ENCODE measurements at places on chromosomes 5 and 9. TPM values are rescaled to one million over a fixed set of nuclear protein-coding genes. Genes with fewer than 3 reads are reported as not detected.

DNA sequence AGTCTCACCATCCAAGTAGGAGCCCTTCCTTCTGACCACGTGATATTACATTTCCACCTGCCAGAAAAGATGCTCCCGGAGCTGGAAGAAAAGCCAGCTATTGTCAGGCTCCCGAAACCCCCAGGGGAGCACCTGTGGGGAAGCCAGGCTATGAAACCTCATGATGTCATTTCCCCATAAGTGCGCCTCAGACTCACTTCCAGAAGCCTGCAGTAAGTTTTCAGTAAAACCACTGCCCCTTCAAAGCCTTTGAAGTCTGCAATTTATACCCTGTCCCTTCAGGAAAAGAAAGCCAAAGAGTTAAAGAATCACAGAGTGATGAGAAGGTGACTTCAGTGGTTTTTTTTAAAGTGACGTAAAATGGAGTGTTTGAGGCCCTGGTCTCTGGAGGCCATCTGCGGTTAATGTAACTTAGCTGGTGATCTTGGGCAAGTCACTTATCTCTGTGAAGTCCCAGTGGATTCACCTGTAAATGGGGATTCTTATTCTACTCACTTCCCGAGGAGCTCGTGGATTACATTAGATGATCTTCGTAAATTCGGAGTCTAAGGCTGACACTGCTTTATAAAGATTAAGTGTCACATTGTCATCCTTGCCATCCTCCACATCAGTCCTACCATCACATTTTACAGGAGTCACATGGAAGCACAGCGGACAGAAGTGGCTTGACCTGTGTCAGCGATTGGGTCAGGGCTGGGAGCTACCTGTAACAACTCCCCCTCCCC, 2.6 kb upstream of the SEMA6A start:
- no peak overlapping the region for H3K4me3 ChIP-seq
- H3K4me1 ChIP-seq: peaks cover 12% of the 10 kb centered on the region
- DNase-seq: no peak
- peaks cover 18% of the 10 kb centered on the region for H3K27me3 ChIP-seq

DNA sequence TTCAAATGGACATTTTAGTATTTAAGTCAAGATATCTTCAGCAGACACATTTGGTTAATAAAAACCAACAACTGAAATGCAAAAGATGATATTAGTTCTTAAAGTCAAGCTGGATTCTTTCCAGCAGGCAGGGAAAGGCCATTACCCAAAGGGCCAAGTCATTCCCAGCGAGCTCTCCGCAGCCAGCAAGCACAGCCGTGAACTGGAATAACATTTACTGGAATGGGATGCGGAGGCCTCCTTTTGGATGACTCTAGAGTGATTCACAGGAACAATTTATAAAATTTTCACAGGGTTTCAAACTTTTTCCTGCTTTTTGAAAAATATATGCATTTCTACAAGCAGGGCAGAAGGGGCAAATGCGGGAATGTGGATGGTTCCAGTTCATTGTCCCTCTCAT, 76.6 kb upstream of the DAB2 start:
- DNase-seq: no peak
- no peaks in the 10 kb centered on the region for H3K27me3 ChIP-seq
- H3K36me3 ChIP-seq: no peaks in the 10 kb centered on the region

- no peak overlapping the region for H3K4me3 ChIP-seq
- H3K27me3 ChIP-seq: peaks cover 4% of the 10 kb centered on the region
- peaks cover 25% of the 10 kb centered on the region for H3K4me1 ChIP-seq
- H3K27ac ChIP-seq: no peak overlapping the region
Observed at GRCh38 chr5:17156463-17156862, 61.0 kb upstream of the BASP1 start.

- H3K4me3 ChIP-seq: no peak overlapping the region
- H3K4me1 ChIP-seq: no peaks in the 10 kb centered on the region
- H3K27me3 ChIP-seq: no peaks in the 10 kb centered on the region
- no peak for DNase-seq
- H3K27ac ChIP-seq: no peak overlapping the region
Observed at GRCh38 chr9:135920973-135921585, 13.7 kb upstream of the CAMSAP1 start.

GRCh38 chr5:40547557-40547956, 132.2 kb upstream of the PTGER4 start:
- H3K4me3 ChIP-seq: no peak overlapping the region
- no peaks in the 10 kb centered on the region for H3K36me3 ChIP-seq
- no peaks in the 10 kb centered on the region for H3K4me1 ChIP-seq

DNA sequence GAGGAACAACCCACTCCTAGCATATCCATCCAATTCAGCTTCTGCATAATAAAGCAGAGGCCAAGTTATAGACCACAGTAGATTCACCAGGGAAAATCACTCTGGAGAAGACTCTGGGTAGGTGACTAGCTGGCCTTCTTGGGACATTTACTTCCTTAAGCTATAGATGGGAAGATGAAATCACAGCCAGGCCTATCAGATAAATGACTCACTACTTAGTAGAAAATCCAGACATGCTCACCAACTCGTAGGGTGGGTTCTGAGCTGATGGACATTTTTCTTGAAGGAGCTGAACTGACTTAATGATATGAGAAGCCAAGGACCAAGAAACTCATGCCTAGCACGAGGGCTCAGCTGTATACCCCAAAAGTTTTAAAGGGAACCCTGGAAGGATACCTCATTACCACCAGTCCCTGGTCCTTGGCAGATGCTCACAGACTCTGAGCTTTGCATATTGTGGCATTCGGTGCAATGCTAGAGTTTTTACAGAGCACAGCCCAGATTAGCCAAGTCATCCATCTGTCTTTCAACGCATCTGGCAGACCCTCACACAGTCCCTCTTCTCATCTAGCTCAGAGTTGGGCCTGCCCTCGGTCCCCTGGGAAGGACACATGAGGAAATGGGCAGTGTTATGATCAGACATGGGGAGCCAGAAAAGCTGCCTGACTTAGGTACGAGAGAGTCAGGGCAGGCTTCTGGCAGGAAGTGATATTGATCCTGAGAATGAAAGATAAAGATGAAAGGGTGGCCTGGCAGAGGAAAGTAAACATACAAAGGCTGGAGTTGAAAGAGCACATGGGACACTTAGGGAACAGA, 15.0 kb downstream of the ACSL6 start:
- peaks cover 5% of the 10 kb centered on the region for H3K27me3 ChIP-seq
- peak; percentile 34 for DNase-seq
- peaks cover 61% of the 10 kb centered on the region for H3K4me1 ChIP-seq
- no peaks in the 10 kb centered on the region for H3K36me3 ChIP-seq

GRCh38 chr9:109421026-109421970, 76.8 kb downstream of the PTPN3 start:
- H3K36me3 ChIP-seq: no peaks in the 10 kb centered on the region
- no peak overlapping the region for H3K27ac ChIP-seq
- H3K27me3 ChIP-seq: peaks cover 2% of the 10 kb centered on the region
- DNase-seq: no peak
- no peaks in the 10 kb centered on the region for H3K4me1 ChIP-seq
- no peak overlapping the region for H3K4me3 ChIP-seq

- peaks cover 7% of the 10 kb centered on the region for H3K36me3 ChIP-seq
- no peaks in the 10 kb centered on the region for H3K4me1 ChIP-seq
- DNase-seq: no peak
- H3K4me3 ChIP-seq: no peak overlapping the region
Observed at GRCh38 chr9:105510024-105510423, 47.9 kb upstream of the FKTN start.

GRCh38 chr5:173714551-173715428, 98.3 kb upstream of the BOD1 start:
- H3K4me3 ChIP-seq: no peak overlapping the region
- peaks cover 24% of the 10 kb centered on the region for H3K4me1 ChIP-seq
- H3K27ac ChIP-seq: no peak overlapping the region
- H3K36me3 ChIP-seq: no peaks in the 10 kb centered on the region

GRCh38 chr5:13412040-13412595, 532.4 kb downstream of the DNAH5 start:
- peaks cover 3% of the 10 kb centered on the region for H3K27me3 ChIP-seq
- H3K4me1 ChIP-seq: no peaks in the 10 kb centered on the region
- no peak for DNase-seq
- no peak overlapping the region for H3K4me3 ChIP-seq
- H3K27ac ChIP-seq: no peak overlapping the region

DNA sequence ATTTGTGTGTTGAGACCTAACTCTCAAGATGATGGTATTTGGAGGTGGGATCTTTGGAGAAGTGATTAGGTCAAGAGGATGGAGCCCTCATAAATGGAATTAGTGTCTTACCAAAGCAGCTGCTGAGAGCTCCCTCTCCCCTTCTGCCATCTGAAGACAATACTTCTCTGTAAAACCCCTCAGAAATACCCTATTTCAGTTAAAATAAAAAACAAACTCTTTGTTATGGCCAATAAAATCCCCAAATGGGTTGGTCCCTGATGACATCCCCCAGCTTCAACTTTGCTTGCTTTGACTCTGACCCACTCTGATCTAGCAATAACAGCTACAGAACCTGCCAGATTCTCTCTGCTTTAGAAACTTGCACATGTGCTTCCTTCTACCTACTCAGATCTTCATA, 100.9 kb downstream of the SNCAIP start:
- H3K36me3 ChIP-seq: peaks cover 44% of the 10 kb centered on the region
- peaks cover 6% of the 10 kb centered on the region for H3K27me3 ChIP-seq
- H3K4me1 ChIP-seq: peaks cover 49% of the 10 kb centered on the region
- H3K4me3 ChIP-seq: peak overlapping the region; percentile 1

GRCh38 chr9:109449036-109449798, 48.9 kb downstream of the PTPN3 start:
- no peak for DNase-seq
- peaks cover 5% of the 10 kb centered on the region for H3K27me3 ChIP-seq
- no peak overlapping the region for H3K27ac ChIP-seq
- H3K4me1 ChIP-seq: peaks cover 4% of the 10 kb centered on the region

DNA sequence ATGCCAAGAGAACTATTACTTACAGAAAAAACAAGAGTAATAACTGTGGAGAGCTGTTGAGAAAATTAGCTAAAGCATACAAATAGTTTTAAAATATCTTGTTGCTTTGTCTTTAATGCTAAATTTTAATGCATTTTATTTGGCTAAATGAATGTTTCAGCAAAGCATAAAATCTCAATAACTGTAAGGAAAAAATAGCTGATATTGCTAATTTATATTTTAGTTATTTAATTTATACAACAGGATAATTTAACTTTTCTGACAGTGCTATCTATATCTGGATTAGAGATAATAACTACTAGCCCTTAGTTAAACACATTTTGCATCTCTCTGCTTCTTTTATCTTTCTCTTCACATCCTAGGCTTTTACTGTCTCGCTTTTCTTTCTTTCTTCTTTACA, 1014.9 kb upstream of the COX7C start:
- H3K4me3 ChIP-seq: no peak overlapping the region
- no peaks in the 10 kb centered on the region for H3K36me3 ChIP-seq
- peaks cover 1% of the 10 kb centered on the region for H3K27me3 ChIP-seq
- no peak overlapping the region for H3K27ac ChIP-seq

- no peaks in the 10 kb centered on the region for H3K4me1 ChIP-seq
- no peak overlapping the region for H3K27ac ChIP-seq
- no peaks in the 10 kb centered on the region for H3K36me3 ChIP-seq
- no peak for DNase-seq
- no peak overlapping the region for H3K4me3 ChIP-seq
Observed at GRCh38 chr5:20574576-20574975, 586.6 kb upstream of the CDH18 start.

GRCh38 chr9:23079798-23080197, 633.2 kb downstream of the DMRTA1 start:
- no peaks in the 10 kb centered on the region for H3K36me3 ChIP-seq
- H3K27me3 ChIP-seq: no peaks in the 10 kb centered on the region
- DNase-seq: no peak
- H3K27ac ChIP-seq: no peak overlapping the region

GRCh38 chr9:17894501-17895160, 315.8 kb downstream of the SH3GL2 start:
- no peak overlapping the region for H3K4me3 ChIP-seq
- H3K27ac ChIP-seq: no peak overlapping the region
- H3K4me1 ChIP-seq: no peaks in the 10 kb centered on the region
- no peaks in the 10 kb centered on the region for H3K36me3 ChIP-seq

- H3K27me3 ChIP-seq: peaks cover 2% of the 10 kb centered on the region
- no peak for DNase-seq
- no peak overlapping the region for H3K27ac ChIP-seq
Observed at GRCh38 chr5:171872666-171873065, 87.0 kb downstream of the SMIM23 start.

DNA sequence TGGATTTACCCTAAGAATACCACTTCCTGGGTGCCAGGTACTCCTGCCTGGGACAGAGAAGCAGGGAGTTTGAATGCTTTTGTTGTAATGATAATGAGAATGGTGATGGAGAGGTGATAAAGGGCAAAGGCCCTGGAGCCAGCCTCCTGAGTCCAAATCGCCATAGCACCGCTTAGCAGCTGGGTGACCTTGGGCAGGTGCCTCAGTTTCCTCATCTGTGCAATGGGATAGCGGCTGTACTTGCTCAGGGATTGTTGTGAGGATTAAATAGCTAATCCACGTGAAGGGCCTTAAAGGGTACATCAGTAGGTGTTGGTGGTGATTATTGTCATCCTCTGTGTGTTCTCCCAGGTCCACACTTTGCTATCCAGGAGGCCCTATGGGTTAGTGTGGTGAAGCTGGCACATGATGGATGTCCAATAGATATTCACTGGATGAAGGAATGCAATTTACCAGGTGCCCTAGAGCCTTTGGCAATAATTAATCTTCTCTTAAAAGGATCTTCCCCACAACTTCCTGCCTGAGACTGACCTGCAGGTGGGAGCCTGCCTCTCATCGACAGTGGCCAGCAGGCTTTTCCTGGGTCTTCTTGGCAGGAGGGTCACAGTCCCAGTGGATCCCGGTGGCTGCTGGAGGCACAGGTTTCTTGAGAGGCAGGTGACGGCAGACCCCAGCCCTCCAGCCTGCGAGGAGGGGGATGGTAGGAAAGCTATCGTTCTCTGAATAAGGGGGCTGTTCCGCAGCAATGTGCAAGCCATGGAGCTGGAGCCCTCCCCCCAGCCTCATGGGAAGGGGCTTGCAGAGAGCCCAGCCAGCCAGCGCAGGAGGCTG, 160.2 kb downstream of the MACROH2A1 start:
- no peak overlapping the region for H3K27ac ChIP-seq
- no peaks in the 10 kb centered on the region for H3K4me1 ChIP-seq
- peaks cover 6% of the 10 kb centered on the region for H3K27me3 ChIP-seq

DNA sequence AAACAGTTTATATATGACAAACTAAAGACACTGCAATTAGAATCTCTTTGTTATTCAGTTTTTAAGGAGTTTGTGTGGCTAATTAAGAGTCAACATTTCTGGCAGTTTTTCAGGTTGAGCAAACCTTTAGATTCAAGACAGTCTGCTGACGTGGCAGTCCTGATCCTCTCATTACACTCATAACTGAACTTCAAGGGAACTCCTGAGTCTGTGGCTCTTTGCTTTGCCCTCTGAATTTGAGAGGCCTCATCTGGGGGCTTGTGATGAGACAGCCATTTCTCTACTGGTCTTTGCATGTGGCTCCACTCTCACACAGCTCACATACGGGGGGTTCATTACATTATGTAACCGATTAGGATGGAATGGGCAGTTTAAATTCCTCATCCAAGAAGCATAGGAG, 182.9 kb upstream of the MEF2C start:
- no peak for DNase-seq
- H3K4me3 ChIP-seq: no peak overlapping the region
- H3K4me1 ChIP-seq: no peaks in the 10 kb centered on the region
- H3K27ac ChIP-seq: no peak overlapping the region
- no peaks in the 10 kb centered on the region for H3K36me3 ChIP-seq
- H3K27me3 ChIP-seq: no peaks in the 10 kb centered on the region

GRCh38 chr9:109037946-109038715, 24.8 kb upstream of the CTNNAL1 start:
- no peak overlapping the region for H3K4me3 ChIP-seq
- no peak for DNase-seq
- no peaks in the 10 kb centered on the region for H3K4me1 ChIP-seq

The PLGRKT gene
- total RNA-seq: 4.8 TPM

The TAF7 gene
- 86.4 TPM for total RNA-seq

The LCN6 gene
- total RNA-seq: not detected

The KIF24 gene
- total RNA-seq: 2.2 TPM

Measured in endothelial cell (in vitro differentiated cells).